GM12864 (cell line): ENCODE measurements at places on chromosomes 6 and 20.

DNA sequence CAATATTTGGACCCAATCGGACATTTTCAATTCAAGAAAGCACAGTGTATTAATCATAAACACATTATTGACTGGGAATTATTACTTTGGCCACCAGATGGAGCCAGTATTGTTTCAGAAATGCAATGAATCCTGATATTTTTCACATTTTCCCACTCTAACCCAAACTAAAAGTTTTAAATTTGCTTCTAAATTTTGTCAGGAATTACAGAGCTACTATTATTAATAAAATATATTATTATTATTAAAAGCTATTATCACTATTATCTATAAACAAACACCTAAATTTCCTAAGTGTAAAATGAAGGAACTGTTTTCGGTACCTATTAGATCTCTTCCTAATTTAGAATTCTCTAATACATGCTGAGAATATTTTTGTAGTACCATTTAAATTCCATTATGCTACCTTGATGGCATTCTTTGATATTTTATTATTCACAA lies 245.3 kb downstream of the OGFRL1 start:
- no peak for DNase-seq

DNA sequence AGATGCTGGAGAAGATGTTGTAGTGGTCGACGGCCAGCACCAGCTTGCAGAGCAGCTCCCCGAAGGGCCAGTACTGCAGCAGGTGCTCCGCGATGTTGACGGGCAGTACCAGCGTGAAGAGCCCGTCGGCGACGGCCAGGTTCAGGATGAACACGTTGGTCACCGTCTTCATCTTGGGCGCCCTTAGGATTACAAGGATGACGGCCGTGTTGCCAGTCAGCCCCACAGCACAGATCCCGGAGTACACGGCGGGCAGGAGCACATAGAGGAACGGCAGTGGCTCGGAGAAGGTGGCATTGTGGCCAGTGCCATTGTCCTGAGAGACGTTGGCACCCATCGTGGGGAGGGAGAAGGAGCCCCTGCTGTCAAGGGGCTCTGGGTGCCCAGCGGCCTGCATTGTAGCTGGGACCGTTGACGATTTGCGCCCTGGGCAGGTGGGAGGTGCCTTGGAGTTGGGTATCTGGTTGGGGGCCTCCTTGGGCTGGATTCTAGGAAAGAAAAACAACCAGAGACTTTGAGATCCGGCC lies 867 bp downstream of the NPBWR2 start:
- DNase-seq: no peak

DNA sequence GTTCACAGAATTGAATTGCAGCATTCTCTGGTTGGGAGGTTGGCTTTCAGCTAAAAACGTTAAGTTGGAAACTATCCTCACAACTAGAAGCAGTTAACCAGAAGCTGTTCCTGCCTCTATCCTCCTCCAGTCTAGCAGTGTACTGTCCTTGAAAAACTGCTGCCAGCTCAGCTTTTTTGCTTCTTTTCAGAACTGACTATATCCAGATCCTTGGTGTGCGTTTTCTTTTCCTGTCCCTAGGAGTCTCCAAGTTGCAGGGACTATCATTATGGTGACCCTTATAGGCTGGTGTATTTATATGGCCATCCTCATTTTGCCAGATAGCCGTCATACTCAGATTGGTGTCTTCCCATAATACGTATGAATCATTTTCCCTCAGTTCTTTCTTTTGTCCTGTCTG lies 5.5 kb downstream of the ITCH start:
- DNase-seq: no peak

DNA sequence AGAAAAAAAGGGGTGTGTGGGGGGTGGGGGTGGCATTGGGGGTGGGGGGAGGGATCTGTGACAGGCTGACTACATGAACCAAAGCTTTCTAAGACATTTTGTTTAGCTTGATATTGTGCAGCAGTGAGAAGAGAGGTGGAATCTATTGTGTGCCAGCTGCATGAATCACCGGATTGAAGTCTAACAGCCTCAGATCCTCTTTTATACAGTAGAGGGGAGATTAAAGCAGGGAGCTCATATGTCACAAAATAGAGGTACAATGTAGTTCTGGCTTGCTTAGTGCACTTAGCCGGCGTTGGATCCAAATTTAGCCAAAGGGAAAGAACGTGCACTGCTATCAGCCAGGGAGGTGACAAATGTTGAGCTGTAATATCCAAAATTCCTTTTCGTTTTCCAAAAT lies 404.2 kb upstream of the CITED2 start:
- DNase-seq: no peak

GRCh38 chr20:63572788-63573646 lies 1.0 kb downstream of the HELZ2 start:
- no peak for DNase-seq

DNA sequence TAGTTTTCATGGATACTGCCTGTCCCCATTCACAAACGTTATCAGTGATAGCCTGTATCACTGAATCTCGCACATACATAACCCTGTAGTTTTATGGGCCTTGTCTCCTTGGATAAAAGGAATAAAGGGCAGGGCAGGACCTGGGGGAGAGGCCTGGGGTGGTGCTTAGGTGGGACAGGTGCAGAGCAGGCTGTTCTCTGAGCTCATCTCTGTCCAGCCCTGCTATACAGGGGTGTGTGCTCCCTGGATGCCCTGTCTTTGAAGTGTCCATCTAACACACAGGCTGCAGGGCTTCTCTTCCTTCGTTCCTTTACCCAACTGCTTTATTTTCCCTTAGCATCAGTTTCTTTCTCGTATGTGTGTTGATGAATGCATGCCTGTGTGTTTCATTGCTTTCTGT lies 26.4 kb downstream of the BRPF3 start:
- no peak for DNase-seq

- no peak for DNase-seq
Observed at GRCh38 chr6:163775313-163775712, 360.8 kb downstream of the QKI start.

GRCh38 chr6:108728826-108729225 lies 119.4 kb upstream of the ARMC2 start:
- no peak for DNase-seq

DNA sequence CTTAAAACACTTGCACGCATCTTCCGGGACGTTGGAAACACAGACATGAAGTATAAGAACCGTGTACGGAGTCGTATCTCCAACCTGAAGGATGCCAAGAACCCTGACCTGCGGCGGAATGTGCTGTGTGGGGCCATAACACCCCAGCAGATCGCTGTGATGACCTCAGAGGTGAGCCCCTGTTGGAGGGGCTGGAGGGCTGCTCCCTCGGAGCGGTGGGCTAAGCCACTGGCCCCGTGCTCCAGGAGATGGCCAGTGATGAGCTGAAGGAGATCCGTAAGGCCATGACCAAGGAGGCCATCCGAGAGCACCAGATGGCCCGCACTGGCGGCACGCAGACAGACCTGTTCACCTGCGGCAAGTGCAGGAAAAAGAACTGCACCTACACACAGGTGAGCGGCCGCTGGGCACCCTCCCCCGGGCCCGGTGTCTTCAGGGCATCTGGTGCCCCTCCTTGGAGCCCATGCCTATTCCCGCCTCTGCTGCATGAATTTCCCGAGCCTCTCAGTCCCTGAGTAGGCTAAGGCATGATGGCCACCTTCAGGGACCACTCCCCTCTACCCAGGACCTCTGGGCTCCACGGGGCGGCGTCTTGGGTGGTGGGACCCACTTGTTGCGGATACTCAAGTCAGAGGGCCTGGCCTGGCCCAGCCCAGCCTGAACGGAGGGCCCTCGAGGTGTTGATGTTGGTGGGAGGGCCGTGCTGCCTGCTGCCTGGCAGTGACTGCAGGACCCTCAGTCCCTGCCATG lies 7.4 kb downstream of the TCEA2 start:
- DNase-seq: no peak

- no peak for DNase-seq
Observed at GRCh38 chr6:160103825-160104100, 17.9 kb upstream of the SLC22A1 start.

GRCh38 chr6:37407948-37408347 lies 25.1 kb upstream of the CMTR1 start:
- DNase-seq: no peak

GRCh38 chr6:12590901-12591300 lies 125.7 kb upstream of the PHACTR1 start:
- DNase-seq: no peak

DNA sequence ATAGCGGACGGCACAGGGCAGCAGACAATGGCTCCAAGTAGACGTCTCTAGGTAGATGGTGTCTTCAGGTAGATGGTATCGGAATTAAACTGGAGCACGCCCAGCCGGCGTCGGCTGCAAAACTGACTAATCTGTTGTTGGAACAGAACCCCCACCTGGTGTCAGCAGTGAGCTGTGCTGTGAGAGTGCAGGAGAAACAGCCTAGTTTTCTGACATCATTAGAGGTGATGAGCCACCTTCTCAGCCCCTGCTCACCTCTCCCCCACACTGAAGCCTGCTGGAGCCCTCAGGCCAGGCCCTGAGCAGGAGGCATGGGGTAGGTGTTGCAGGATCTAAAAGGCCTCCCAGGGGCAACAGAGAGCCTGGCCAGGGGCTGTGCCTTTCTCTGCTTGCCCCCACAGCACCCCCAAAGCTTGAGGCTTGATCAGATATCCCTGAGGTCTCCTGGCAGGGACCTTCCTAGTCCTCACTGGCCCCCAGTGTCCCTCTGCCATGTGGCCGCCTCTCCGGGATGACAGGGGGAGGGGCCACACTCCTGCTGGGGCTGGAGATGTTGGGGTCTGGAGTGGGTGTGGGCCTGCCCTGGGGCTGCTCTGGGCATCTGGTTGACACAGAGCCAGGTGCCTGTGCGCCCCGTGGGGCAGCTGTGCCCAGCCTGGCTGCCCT lies 6.9 kb upstream of the HELZ2 start:
- DNase-seq: peak; percentile 40

DNA sequence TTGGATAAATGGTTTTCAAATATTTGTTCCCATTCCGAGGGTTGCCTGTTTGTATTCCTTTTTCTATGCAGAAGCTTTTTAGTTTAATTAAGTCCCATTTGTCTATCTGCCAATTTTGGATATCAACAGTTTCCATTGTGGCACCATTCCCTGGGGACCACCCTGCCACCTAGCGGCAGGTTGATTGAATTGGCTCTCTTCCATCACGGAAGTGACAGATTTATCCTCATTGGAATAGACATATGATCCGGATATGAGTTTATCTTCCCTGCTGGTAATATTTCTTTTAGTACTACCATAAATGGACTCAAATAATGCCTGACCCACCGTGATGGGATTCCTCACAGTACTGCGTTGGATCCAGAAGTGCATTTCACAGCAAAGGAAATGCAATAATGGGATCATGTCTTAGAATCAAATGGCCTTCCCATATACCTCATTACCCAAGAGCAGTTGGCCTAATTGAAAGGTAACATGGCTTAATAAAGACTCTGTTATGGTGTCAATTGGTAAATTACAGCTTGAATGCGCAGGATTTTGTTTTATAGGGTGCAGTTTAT lies 327.0 kb downstream of the BMP2 start:
- no peak for DNase-seq

- no peak for DNase-seq
Observed at GRCh38 chr6:42817907-42818306, 36.1 kb downstream of the BICRAL start.

GRCh38 chr20:57943950-57944349 lies 234.1 kb upstream of the PMEPA1 start:
- DNase-seq: no peak

DNA sequence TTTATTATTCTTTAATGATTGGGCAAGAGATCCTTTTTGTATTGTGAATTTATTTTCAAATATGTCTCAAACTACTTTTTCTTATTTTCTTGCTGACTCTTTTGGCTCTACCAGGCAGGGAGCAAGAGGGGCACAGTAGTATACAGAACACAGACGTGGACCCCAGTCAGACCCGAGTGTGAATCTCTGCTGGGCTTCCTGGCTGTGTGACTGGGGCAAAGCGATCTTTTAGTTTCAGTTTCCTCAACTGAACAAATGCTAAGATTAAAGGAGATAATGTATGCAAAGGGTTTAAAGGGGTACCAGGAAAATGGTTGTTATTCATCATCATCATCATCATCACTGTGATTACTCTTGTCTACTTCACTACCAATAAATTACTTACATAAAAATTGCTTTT lies 317.5 kb downstream of the HIVEP2 start:
- DNase-seq: no peak

- DNase-seq: no peak
Observed at GRCh38 chr6:88165844-88166492, at the start of gene CNR1. CNR1 (minus strand) TSS chr6:88166347; CDS start chr6:88145274, 21,073 bp downstream.
